ENCODE measurements at places on chromosomes 4 and X.

GRCh38 chr4:73178389-73178788 is 80.2 kb downstream of the ANKRD17 start:
- H3K4me3 ChIP-seq = no peak overlapping the region
- peaks cover 17% of the 10 kb centered on the region for H3K36me3 ChIP-seq
- H3K27ac ChIP-seq = no peak overlapping the region
- no peak for DNase-seq

- DNase-seq = no peak
- no peaks in the 10 kb centered on the region for H3K27me3 ChIP-seq
- no peaks in the 10 kb centered on the region for H3K36me3 ChIP-seq
These were observed 155.9 kb downstream of the APBB2 start for GRCh38 chr4:41058426-41058825.

DNA sequence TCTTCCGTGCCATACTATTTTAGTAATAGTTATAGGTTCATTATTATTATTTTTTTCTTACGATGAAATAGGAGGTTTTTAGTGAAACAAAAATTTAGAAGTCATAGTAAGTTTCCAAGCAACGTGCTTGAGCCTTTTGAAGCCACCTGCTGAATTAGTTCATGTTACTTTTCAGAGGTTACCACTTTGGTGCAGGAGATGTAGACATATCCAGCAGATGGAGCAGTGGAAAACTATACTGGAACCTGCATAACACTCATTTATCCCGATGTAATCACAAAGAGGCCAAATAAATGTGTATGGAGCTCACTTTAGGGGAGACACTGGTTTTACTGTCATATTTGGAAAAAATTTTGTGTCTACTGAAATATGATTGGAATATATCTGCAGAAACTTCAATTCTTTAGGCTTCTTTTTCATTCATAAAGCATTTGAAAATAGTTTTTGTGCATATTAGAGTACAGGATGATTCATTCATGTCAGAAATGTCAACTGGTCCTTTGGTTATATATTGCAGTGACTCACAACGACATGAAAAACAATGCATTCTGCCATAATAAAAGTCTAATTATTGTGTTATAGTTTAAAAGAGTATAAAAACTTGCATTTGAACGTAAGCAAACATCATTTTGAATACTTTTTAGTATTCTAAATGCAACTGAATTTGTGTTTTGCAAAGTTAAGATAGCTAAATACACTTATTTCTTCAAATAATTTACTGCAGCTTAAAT is 2182.9 kb upstream of the TENM3 start:
- no peaks in the 10 kb centered on the region for H3K27me3 ChIP-seq
- no peaks in the 10 kb centered on the region for H3K36me3 ChIP-seq
- H3K27ac ChIP-seq = no peak overlapping the region
- no peaks in the 10 kb centered on the region for H3K4me1 ChIP-seq
- H3K4me3 ChIP-seq = no peak overlapping the region

GRCh38 chr4:184100297-184100885 is 117.3 kb downstream of the ENPP6 start:
- peaks cover 5% of the 10 kb centered on the region for H3K27me3 ChIP-seq
- H3K36me3 ChIP-seq = no peaks in the 10 kb centered on the region
- DNase-seq = no peak
- H3K4me1 ChIP-seq = no peaks in the 10 kb centered on the region
- H3K4me3 ChIP-seq = no peak overlapping the region

- H3K27ac ChIP-seq = no peak overlapping the region
- no peaks in the 10 kb centered on the region for H3K27me3 ChIP-seq
- no peaks in the 10 kb centered on the region for H3K36me3 ChIP-seq
These were observed 78.4 kb downstream of the FAM9B start for GRCh38 chrX:8955511-8955910.

- no peaks in the 10 kb centered on the region for H3K36me3 ChIP-seq
- H3K4me3 ChIP-seq = peak overlapping the region; percentile 67
- peak; percentile 4 for DNase-seq
- peaks cover 3% of the 10 kb centered on the region for H3K4me1 ChIP-seq
These were observed 6.7 kb upstream of the WAS start for GRCh38 chrX:48676893-48677270.

DNA sequence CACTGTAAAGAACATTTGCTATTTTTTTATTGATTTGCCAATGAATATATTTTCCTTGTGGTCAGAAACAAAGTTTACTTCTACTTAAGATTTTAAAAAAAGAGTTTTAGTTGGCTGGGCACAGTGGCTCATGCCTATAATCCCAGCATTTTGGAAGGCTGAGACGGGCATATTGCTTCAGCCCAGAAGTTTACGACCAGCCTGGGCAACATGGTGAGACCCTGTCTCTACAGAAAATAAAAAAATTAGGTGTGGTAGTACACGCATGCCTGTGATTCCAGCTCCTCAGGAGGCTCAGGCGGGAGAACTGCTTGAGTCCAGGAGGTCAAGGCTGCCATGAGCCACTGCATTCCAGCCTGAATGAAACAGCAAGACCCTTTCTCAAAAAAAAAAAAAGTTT is 36.8 kb downstream of the LRP2BP start:
- peaks cover 10% of the 10 kb centered on the region for H3K36me3 ChIP-seq

GRCh38 chr4:51859476-51860031 is 16.6 kb downstream of the DCUN1D4 start:
- H3K4me1 ChIP-seq = no peaks in the 10 kb centered on the region
- H3K36me3 ChIP-seq = peaks cover 2% of the 10 kb centered on the region
- no peak overlapping the region for H3K27ac ChIP-seq
- H3K27me3 ChIP-seq = no peaks in the 10 kb centered on the region
- DNase-seq = no peak
- no peak overlapping the region for H3K4me3 ChIP-seq

DNA sequence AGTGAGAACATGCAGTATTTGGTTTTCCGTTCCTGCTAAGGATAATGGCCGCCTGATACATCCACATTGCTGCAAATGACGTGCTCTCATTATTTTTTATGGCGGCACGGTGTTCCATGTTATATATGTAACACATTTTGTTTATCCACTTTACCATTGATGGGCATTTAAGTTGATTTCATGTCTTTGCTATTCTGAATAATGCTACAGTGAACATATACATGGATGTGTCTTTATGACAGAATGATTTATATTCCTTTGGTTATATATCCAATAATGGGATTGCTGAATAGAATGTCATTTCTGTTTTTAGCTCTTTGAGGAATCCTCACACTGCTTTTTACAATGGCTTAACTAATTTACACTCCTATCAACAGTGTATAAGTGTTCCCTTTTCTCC is 1223.2 kb downstream of the RAPGEF2 start:
- H3K27me3 ChIP-seq = no peaks in the 10 kb centered on the region
- no peaks in the 10 kb centered on the region for H3K36me3 ChIP-seq
- no peaks in the 10 kb centered on the region for H3K4me1 ChIP-seq
- no peak overlapping the region for H3K27ac ChIP-seq

DNA sequence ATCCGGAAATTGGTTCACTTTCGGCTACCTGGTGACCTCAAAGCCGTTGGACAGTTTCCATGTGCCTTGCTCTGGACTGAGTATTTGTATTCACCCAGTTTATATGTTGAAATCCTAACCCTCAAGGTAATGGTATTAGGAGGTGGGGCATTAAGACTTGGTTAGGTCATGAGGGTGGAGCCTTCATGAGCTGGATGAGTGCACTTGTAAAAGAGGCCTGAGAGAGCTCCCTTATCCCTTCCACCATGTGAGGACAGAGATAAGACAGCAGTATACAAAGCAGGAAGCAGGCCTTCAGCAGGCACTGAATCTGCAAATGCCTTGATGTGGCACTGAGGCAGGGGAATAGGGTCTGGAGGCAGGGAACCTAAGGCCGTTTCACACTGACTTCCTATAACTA is 5.3 kb upstream of the OPHN1 start:
- H3K4me3 ChIP-seq = no peak overlapping the region
- H3K4me1 ChIP-seq = no peaks in the 10 kb centered on the region
- H3K36me3 ChIP-seq = no peaks in the 10 kb centered on the region
- no peak overlapping the region for H3K27ac ChIP-seq
- no peak for DNase-seq

DNA sequence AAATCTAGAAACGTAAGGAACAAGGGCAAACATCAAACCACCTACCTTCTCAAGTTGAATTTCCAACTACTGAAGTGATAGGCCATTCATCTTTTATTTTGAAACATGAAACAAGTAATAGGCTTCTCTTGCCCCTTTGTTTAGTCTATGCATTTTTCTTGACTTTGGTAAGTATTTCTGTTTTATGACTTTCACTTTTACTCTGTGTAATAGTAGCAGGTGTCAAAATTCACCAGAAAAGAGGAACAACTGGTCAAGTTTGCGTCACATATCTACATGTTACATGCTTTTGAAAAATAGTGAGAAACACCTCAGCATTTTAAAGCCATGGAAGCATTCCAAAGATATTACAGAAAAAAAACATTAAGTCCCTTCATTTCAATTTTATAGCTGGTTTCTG is 157.1 kb upstream of the FTHL17 start:
- DNase-seq = no peak
- H3K27me3 ChIP-seq = no peaks in the 10 kb centered on the region
- no peaks in the 10 kb centered on the region for H3K36me3 ChIP-seq
- no peaks in the 10 kb centered on the region for H3K4me1 ChIP-seq

DNA sequence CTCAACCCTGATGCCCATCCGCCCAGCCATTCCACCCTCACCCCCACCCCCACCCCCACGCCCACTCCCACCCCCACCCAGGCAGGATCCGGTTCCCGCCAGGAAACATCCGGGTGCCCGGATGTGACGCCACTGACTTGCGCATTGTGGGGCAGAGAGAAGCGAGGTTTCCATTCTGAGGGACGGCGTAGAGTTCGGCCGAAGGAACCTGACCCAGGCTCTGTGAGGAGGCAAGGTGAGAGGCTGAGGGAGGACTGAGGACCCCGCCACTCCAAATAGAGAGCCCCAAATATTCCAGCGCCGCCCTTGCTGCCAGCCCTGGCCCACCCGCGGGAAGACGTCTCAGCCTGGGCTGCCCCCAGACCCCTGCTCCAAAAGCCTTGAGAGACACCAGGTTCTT is at the start of gene MAGEA1:
TSS of gene MAGEA1 (plus strand) at position 154 of the 400 bp plus-strand sequence. CDS start 3,106 bp downstream, outside the sequence.
- no peaks in the 10 kb centered on the region for H3K36me3 ChIP-seq
- no peak within 1 kb of the TSS for H3K27ac ChIP-seq
- no peaks in the 10 kb centered on the region for H3K27me3 ChIP-seq

DNA sequence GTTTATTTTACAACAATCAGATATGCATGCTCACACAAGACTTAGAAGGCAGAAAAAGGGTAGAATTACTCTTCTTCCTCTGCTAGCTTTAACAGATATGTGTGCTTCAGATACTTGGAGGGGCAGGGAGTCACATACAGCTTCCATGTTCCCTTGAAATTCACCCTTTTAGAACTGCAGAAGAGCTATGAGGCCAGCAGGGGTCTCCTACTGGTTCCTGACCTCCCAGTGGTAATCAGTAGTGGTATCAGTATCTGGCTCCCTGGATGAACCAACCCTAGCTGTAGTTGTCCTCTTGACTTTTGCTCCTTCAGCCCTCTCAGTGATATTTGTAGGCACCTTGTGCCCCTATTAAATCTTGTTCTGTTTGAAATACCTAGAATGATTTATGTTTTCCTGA is 81.5 kb downstream of the RCHY1 start:
- no peaks in the 10 kb centered on the region for H3K36me3 ChIP-seq
- H3K27me3 ChIP-seq = no peaks in the 10 kb centered on the region
- DNase-seq = no peak
- no peaks in the 10 kb centered on the region for H3K4me1 ChIP-seq
- H3K27ac ChIP-seq = no peak overlapping the region
- no peak overlapping the region for H3K4me3 ChIP-seq

- no peak for DNase-seq
- H3K36me3 ChIP-seq = no peaks in the 10 kb centered on the region
- no peaks in the 10 kb centered on the region for H3K27me3 ChIP-seq
- no peak overlapping the region for H3K27ac ChIP-seq
These were observed 17.9 kb downstream of the COQ2 start for GRCh38 chr4:83266689-83267088.

DNA sequence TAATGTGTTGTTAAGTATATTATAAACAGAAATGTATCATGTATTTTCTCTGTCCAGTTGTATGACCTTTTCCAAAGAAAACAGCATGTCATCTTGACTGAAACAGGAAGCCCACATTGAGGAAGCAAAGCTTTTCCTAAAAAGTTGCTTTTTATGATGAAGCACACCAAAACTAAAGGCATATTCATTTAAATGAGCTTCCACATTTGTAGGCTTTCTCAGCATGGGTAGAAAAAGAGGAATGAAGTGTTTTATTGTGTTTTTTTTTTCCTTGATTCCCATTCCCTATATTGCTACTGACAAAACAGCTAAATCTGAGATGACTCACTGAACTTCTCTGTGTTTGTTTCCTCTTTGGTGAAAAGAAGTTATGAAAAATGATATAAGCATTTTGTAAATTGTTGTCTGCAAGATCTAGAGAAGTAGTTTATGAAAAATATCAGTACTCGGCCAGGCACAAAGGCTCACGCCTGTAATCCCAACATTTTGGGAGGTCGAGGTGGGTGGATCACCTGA is 32.5 kb upstream of the FRAS1 start:
- no peak overlapping the region for H3K4me3 ChIP-seq
- no peaks in the 10 kb centered on the region for H3K4me1 ChIP-seq
- DNase-seq = no peak
- H3K36me3 ChIP-seq = no peaks in the 10 kb centered on the region

All from effector memory CD4-positive, alpha-beta T cell (primary cell).